ENCODE measurements at places on chromosomes 16 and 17.

- no peak for DNase-seq
Measured at GRCh38 chr17:61134551-61135235, 264.9 kb upstream of the TBX2 start.

GRCh38 chr16:80807906-80808305 is 3.5 kb upstream of the CDYL2 start:
- DNase-seq: no peak

DNA sequence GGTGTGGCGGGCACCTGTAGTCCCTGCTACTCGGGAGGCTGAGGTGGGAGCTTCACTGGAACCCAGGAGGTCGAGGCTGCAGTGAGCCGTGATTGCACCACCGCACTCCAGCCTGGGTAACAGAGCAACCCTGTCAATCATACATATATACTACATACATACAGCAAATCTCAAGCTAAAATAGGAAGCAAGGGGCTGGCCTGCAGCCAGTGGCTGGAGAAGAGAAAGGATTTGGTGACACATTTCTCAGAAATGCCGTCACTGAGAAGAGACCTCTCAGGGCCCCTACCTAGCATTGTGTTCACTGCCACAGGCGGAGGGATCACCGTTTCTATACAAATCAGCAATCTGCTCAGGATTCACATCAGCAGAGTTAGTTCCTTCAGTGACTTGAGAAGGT is 16.9 kb downstream of the NARF start:
- DNase-seq: no peak

DNA sequence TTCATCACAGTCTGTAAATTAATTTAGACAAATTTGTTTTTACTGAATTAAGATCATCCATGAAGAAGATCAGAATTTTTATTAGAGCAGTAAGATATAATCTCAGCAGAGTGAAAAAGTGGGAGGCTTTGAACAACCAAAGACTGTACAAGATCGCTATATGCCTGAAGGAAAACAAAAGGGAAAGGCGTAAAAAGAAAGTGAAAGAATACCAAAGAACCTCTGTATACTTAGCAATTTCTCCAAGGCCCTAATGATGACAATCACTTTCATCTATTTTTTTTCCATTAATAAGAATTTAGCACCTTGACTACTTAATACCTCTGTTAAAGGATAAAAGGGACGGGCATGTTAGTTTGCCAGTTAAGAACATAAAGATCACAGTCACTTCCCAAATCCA is 38.6 kb upstream of the ABCA10 start:
- DNase-seq: no peak
